Left lung (tissue), 14 donors: ENCODE measurements at places on chromosomes 5 and 9. TPM values are rescaled to one million over a fixed set of nuclear protein-coding genes. Genes with fewer than 3 reads are reported as not detected.

Gene GLDC
- 8.1 TPM for polyA plus RNA-seq

Gene THG1L
- polyA plus RNA-seq = 30.8 TPM

Gene CFAP90
- polyA plus RNA-seq = 7.4 TPM

Gene STPG3
- 0.71 TPM for polyA plus RNA-seq

Gene TAF9
- polyA plus RNA-seq = 52.7 TPM

Gene EFNA5
- polyA plus RNA-seq = 28.3 TPM

Gene PLEKHG4B
- polyA plus RNA-seq = 18.1 TPM

Gene BRD3OS
- 20.3 TPM for polyA plus RNA-seq

Gene DNAH5
- polyA plus RNA-seq = 2.3 TPM

Gene AFAP1L1
- 46.6 TPM for polyA plus RNA-seq

Gene TRIM14
- polyA plus RNA-seq = 10.3 TPM

Gene CARD6
- 6.4 TPM for polyA plus RNA-seq

Gene C9orf153
- 0.57 TPM for polyA plus RNA-seq

Gene ADAMTSL1
- polyA plus RNA-seq = 26.3 TPM

Gene BNC2
- polyA plus RNA-seq = 13.6 TPM

Gene CD14
- polyA plus RNA-seq = 13.9 TPM

Gene SPATA9
- 1.2 TPM for polyA plus RNA-seq

Gene DOCK2
- 5.0 TPM for polyA plus RNA-seq
